ENCODE measurements at places on chromosomes 12 and 14.

GRCh38 chr12:44294649-44295048 is 458.8 kb downstream of the TMEM117 start:
- no peak for DNase-seq

GRCh38 chr12:126248871-126249403 is 1183.7 kb downstream of the AACS start:
- no peak for DNase-seq

DNA sequence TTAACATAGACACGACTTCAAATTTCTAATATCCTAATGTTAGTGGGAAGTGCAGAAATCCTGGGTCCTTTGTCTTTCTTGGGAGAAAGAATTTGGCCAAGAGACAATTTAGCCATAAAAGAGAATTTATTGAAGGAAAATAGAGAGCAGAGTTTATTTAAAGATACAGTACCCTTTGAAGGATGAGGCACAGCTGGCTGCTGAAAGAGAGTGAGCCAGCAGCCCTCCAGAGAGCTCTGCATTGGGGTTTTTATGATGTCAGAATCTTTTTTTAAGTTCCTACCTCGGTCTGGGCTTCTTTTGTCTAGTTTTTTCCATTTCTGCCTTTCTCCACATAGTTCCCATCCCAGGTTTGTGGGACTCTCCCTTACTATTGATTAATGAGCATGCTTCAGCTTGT is 37.5 kb downstream of the CCER1 start:
- DNase-seq: no peak

- no peak for DNase-seq
Measured at GRCh38 chr12:50790081-50790480, 26.2 kb downstream of the ATF1 start.

DNA sequence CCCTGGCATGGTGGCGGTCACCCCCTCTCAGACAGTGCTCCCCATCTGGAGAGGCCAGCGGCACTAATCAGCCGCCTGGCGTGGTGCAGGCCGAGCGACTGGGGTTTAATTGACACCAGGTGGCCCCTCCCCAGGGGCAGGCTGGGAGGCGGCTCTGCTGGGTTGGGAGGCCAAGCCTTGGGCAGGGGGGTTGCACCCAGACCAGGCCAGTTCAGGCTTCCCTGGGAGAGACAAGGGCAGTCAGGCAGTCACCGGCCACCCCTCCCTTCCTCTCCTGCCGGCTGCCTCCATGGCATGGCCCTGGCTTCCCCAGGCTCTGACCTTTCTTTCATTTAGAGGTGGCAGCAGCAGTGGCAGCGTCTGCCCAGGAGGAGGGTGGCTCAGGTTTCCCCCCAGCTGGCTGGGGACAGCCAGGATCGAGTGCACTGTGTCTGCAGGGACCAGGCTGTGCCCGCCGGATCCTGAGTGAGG is 78.1 kb upstream of the NOS1 start:
- DNase-seq: no peak

DNA sequence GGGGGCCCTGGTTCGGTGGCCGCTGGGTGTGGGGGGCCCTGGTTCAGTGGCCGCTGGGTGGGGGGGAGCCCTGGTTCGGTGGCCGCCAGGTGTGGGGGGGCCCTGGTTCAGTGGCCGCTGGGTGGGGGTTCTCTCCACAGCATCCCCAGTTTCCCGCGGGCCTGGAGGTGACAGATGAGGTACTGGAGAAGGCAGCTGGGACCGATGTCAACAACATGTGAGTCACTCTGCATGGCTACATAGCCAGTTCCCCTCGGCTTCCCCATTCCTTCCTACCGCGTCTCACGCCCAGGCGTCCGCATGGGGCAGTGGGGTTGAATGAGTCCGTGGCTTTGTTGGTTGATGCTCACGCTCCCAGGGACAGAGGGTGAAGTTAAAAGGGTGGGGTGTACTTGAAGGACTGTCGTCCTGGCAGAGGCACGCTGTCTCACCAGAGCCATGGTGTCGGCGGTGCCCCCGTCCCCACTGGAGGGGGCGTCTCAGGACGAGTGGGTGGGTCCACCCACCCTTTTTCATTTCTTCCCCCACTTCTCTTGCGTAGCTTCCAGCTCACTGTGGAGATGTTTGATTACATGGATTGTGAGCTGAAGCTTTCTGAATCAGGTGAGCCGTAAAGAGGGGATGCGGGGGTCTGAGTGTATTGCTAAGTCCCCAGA is 15.6 kb downstream of the HIP1R start:
- DNase-seq: no peak

DNA sequence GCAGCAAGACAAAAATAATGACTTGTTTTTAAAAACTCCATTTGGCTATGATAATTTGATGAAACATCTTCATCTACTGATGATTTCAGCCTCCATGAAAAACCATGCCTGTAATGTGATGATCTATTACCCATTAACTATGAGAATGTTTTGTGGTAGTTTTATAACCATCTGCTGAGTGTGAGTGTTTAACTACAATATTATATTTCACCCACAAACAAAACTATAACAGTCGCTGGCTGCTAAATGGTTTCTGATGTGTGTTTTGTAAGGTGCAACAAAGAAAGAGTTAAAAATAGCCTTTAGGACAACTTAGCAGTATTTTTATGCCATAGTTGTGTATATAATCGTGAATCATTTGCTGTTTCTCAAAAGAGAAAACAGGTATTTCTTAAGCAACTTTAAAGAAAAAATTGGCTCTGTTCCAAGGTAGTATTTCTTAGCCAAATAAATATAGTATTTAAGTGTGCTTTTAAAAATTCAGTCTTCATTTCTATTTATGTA is 4.9 kb downstream of the PTHLH start:
- no peak for DNase-seq

- peak; percentile 39 for DNase-seq
Measured at GRCh38 chr12:94560431-94561221, 89.7 kb downstream of the TMCC3 start.

DNA sequence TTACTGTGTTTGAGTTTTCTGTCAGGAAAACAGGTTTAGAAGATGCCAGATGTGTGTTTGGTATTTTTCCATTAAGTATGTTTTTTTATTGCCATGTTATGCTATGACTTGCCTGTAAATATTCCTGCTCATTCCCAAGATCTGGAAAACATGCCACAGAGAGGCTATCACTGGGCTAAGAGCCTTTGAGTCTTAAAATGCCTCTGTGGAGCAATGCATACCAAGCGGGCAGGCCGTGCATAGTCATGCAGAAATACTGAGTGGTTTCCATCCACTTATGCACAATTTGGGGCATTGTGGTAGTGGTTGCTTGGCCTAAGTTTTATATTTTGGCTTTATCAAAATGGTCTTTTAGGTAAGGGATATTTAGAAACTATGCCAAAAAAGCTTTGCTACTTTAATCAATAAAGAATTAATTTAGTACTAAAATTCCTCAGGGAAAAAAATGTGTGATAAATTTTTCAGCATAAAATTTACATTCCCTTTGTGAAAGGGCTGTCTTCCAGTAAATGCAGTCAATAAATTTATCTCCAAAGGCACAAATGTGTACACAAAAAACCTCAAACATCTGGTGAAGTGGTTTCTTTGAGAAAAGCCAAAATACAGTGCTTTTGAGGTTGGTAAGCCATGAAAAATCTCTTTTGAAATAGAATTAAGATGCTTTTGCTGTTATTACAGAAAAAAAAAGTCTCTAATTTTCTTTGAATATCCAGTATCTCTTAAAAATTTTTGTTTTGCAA is 341.3 kb upstream of the FBXO33 start:
- DNase-seq: no peak

- no peak for DNase-seq
Measured at GRCh38 chr12:89349814-89350213, 2.5 kb downstream of the DUSP6 start.

DNA sequence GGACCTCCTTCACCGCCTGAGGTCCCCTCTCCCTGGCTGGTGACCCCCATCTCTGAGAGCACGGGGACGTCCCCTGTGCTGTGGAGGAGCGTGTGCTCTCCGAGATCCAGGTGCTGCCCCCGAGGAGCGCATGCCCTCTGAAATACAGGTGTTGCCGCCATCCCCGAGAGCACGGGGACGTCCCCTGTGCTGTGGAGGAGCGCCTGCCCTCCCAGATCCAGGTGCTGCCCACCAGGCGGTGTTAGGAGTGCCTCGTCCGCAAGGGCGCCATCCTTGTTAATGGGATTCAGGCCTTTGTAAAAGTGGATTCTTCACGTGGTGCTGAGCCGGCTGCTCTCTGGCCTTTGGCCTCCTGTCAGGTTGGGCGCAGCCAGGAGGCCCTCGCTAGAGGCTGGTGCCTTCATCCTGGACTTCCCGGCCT is 10.1 kb downstream of the NOC4L start:
- no peak for DNase-seq

GRCh38 chr12:100279607-100280244 is 12.7 kb downstream of the SCYL2 start:
- no peak for DNase-seq

DNA sequence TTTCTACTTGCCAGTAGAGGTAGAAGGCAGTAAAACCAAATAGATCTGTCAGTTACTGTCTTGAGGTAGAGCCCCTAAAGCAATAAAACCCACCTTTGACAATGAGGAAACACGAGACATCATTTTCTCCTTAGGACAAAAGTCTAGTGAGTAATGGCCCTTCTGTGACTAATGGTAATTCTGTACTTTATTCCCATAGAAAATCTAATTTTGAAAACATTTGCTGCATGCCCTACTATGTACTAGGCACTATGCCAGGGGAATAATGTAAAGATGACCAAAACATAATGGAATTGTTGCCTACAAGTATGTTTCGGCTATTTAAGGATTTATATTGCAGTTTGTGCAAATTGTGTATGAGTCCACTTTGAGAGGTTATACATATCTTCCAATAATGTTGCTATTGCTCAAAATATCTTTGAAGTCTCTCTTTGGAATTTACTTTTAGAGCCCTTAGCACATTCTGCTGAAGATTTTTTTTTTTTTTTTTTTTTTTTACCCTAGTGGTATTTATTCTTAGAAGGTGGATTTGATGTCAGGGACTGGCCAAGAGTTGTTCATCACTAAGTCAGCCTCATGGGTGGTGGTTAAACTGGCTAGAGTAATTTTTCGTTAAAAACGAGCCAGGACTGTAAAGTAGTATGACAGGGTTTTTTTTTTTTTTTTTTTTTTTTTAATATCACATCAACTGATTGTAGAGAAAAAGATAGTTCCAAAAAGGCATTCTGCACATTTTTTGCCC is 109.7 kb downstream of the CRADD start:
- DNase-seq: no peak

GRCh38 chr14:31536201-31536960 is 24.8 kb upstream of the NUBPL start:
- DNase-seq: no peak

DNA sequence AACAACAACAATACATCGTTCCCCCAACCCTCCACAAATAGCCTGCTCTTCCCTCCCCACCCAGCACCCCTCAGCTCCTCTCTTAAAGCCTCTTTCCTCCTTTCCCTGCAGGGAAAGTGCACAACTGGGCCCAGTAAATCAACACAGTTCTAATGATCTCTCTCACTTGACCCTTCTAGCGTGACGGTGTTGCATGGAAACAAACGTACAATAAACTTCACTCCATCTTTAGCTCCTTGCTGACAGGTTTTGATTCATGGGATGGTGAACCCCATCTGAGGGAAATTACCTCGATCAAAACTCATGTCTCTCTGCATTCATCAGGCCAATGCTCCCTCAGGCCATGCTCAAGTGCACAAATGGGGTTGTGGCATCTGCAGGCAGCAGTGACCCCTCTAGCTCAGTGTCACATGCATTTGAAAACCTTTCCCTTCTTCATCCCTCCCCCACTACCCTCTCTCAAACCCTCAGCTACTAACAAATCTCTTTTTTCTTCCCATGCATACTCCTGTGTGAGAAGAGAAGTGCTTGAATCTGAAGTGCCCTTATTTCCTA is 22.9 kb downstream of the GDF11 start:
- DNase-seq: no peak

GRCh38 chr14:96756745-96757144 is 40.4 kb upstream of the VRK1 start:
- DNase-seq: no peak

GRCh38 chr14:30885840-30886740 is 11.7 kb downstream of the COCH start:
- no peak for DNase-seq

DNA sequence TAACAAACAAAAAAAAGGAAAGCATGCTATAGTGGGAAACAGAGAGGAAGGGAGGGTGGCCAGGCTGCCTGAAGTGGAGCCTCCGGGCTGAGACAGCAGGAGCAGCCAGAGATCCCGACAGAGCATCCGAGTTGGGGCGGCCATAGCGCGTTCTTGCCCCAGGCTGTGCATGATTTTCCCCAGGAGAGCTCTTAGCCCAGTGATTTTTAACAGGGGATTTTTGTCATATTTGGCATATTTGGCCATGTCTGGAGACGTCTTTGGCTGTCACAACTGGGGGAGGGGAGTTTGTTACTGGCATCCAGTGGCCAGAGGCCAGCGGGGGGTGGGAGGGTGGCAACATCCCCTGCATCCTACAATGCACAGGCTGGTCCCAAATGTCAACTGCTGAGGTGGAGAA is 23.6 kb downstream of the BDKRB1 start:
- no peak for DNase-seq

GRCh38 chr14:21399311-21399870 is 15.6 kb upstream of the SUPT16H start:
- DNase-seq: no peak

GRCh38 chr12:113697651-113698509 is 226.2 kb upstream of the LHX5 start:
- DNase-seq: no peak

- no peak for DNase-seq
Measured at GRCh38 chr12:125329239-125330102, 264.2 kb downstream of the AACS start.

GRCh38 chr14:69779088-69779487 is 12.1 kb downstream of the SRSF5 start:
- DNase-seq: no peak

GRCh38 chr14:76810953-76811400 is 1.7 kb downstream of the ANGEL1 start:
- peak; percentile 9 for DNase-seq

DNA sequence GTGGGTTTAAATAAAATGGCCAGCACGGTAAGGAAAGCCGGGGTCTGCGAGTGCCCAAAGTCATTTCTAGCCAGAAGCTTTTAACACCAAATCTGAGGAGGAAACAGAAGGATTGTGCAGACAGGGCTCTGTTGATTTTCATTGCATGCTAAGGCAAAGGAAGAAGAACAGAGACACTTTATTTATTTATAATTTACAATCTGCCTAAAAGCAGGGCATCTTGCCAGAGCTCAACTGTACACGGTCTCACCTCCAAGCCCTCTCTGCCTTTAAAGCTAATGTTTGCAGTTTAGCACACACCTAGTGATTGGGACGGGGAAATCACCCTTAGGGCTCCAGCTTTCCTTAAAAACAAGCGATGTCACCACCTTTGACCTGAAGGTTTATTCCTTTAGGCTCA is 4.0 kb downstream of the KCNA5 start:
- no peak for DNase-seq

DNA sequence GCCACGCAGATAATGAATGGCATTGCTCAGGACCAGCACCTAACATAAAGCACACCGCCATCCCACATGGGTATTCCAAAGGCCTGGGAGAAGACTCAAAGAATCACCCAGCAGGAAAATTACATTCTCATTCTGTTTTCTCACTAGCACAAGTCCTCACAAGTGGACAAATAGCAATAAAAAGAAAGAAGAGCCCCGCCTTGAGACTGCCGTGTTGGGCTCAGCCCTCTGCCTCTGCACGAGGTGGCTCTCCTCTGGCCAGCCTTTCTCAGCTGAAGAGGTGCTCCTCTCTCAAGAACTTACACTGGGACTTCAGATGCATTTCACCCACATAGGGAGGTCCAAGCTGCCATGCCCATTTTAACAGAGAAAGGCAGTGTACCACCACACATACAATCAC is 207.5 kb downstream of the SPTSSA start:
- no peak for DNase-seq

All from NCI-H526 treated with DMSO at 0.1 percent for 48 hours (cell line).